Upper lobe of left lung (tissue), 6 donors: ENCODE measurements at places on chromosomes 12 and 14. TPM values are rescaled to one million over a fixed set of nuclear protein-coding genes. Genes with fewer than 3 reads are reported as not detected.

DNA sequence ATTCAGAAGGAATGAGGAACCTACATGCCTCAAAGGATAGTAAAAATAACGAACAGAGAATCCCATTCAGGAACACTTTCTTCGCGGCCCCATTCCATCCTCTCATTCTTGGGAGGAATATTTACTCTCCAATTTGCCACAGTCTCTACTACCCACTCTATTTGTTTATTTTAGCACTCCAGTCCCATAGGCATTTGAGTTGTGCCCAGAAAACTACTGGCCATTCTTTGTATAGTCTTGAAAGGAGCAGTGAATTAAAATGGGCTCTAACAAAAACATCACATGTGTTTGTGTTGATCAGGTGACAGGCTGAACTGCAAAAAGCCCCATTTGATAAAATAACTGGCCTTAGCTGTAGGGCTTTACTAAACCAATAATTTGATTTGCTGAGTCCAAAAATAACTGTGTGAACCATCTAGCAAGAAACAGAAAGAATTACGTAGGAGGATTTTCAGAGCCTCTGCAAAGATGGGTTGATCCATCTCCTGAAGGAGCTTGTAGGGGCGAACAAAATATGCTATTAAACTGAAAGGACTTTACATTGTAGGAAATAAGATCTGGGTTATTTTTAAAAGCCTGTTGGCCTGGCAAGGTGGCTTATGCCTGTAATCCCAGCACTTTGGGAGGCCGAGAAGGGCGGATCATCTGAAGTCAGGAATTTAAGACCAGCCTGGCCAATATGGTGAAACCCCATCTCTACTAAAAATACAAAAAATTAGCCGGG lies 142.3 kb upstream of the CPNE8 start:
- no peak for DNase-seq
- H3K27ac ChIP-seq: no peak overlapping the region
- peak overlapping the region; percentile 4 for H3K4me3 ChIP-seq
- H3K27me3 ChIP-seq: no peaks in the 10 kb centered on the region
- H3K4me1 ChIP-seq: no peaks in the 10 kb centered on the region

GRCh38 chr14:99384450-99385417 lies 95.9 kb downstream of the SETD3 start:
- DNase-seq: no peak

DNA sequence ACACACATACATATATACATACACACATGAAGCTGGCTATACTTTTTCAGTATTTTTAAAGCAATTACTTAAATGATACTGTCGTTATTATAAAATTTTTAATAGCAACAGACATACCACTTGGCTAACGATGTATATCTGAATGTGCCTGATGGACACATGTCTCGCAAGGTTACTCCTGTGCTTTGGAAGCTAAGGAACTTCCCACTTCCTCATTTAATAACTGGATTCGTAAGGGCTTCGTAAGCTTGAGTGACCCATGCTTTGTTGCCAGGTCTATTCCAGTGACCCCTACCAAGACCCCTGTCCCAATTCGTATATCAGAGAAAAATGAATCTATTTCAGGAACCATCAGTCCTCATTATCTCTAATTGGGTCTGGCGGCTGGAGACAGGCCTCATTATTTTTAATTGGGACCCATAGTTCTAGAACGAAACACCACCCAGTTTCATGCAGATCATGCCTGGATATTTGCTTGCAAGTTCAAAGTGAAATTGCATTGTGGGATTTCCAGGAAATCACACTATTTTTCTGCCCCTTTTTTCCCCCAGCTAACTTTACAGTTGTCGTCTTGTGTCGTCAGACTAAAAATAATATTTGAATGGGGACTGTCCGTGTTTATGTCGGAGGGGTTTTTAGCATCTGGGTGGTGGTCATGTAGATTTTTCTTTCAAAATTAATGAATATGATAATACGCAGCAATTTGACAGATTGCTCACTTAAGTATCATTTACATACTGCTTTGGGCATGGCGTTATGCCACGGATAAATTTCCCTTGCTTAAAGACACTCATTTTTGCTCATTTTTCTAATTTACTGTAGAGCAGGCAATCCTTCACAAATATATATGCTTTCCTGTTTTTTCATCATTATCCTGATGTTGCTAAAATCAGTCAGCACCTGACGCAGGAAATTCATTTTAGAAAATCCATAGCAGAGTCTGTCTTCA lies 17.1 kb upstream of the MYO1H start:
- H3K4me1 ChIP-seq: no peaks in the 10 kb centered on the region
- no peaks in the 10 kb centered on the region for H3K36me3 ChIP-seq
- DNase-seq: no peak
- H3K27me3 ChIP-seq: no peaks in the 10 kb centered on the region
- H3K4me3 ChIP-seq: no peak overlapping the region
- no peak overlapping the region for H3K27ac ChIP-seq

DNA sequence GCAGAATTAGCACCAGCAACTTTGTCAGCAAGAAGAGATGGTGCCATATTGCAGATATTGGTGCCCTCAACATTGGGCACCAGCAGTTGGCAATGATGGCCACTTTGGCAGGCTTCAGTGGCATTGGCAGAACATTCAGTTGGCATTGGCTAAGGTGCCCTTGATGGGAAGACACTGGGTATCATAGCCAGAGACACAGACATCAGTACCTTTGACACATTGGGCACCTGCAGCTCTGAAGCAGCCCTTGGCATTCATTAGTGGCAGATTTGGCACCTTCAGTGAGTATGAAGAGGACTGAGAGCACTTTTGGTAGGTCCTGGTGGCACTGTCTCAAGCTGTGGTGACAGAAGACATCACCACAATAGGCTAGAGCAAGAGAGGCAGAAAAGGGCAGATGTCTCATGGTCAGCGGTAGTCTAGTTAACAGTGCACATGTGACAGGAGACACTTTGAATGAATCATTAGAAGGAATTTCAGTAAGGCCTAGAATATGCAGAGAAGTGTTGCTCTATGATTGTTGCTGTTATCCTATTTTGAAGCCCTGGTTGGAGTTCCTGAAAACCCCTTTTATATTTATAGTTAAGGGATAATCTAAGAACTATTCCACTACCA lies 422.2 kb downstream of the APAF1 start:
- no peak for DNase-seq
- H3K36me3 ChIP-seq: no peaks in the 10 kb centered on the region
- no peak overlapping the region for H3K4me3 ChIP-seq
- H3K27me3 ChIP-seq: no peaks in the 10 kb centered on the region

- H3K36me3 ChIP-seq: no peaks in the 10 kb centered on the region
- peak within 1 kb of the TSS; percentile 79 for H3K27ac ChIP-seq
- peak; percentile 74 for DNase-seq
Observed at GRCh38 chr14:37197421-37198272, at the start of gene MIPOL1. Gene MIPOL1 (plus strand): TSS chr14:37197937. CDS start chr14:37247889, 49,952 bp downstream.

The SCFD1 gene
- total RNA-seq: 64.4 TPM

The KRT83 gene
- not detected for total RNA-seq

The RERGL gene
- total RNA-seq: 0.91 TPM

The P2RX2 gene
- total RNA-seq: 0.27 TPM
